ENCODE measurements at places on chromosomes 11 and 22.
A peak's percentile ranks its signal among the peaks of the same experiment; 100 is the strongest.

DNA sequence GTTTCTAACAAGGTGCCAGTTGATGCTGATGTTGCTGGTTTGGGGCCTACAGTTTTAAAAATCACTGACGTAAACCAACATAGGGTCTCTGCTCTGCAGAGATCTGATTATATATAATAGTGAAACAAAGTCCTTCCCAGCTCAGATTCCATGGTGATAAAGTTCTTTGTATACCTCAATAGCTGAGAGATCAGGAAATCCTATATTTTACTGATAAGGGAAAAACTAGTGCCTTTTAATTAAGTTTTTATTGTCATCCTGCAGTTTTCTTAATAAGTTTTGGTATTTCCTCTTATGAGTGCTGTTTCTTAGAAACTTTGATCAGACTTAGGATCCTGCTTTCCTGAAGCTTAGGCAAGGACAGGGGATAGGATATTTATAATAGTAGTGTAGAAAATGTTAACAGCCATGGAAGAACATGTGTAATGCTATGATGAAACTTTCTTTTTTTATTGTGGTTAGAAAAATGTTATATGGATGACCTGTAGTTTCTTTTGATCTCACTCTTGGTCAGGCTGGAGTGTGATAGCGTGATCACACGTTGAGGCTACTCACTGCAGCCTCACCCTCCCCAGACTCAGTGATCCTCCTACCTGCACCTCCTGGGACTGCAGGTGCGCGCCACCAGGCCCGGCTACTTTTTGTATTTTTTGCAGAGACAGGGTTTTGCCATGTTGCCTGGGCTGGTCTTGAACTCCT is 14.1 kb downstream of the CAPRIN1 start:
- peaks cover 6% of the 10 kb centered on the region for H3K4me1 ChIP-seq
- no peak overlapping the region for H3K4me3 ChIP-seq
- H3K36me3 ChIP-seq: no peaks in the 10 kb centered on the region
- no peaks in the 10 kb centered on the region for H3K27me3 ChIP-seq
- DNase-seq: no peak

DNA sequence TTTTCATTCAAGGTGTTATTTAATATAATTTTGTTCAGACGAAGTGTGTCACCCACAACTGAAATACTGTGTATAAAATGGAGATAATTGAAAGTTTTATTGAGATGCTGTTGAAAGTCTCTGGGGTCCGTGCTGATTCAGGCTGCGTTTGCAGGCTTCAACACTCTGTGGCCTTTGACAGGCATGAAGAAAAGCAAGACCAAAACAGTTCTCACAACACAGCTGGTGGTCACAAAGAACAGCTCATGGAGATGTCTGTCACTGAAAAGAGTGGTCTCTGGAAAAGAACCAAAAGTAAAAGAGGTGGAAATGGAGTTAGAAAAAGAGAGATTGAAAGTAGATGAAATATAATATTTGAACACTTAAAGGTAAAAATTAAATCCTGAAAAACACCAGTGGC is 9.8 kb upstream of the MPPED2 start:
- H3K36me3 ChIP-seq: no peaks in the 10 kb centered on the region
- H3K4me3 ChIP-seq: no peak overlapping the region
- no peak overlapping the region for H3K27ac ChIP-seq
- no peaks in the 10 kb centered on the region for H3K4me1 ChIP-seq
- DNase-seq: no peak

- no peaks in the 10 kb centered on the region for H3K27me3 ChIP-seq
- no peaks in the 10 kb centered on the region for H3K36me3 ChIP-seq
- H3K27ac ChIP-seq: no peak overlapping the region
- DNase-seq: no peak
- H3K4me1 ChIP-seq: no peaks in the 10 kb centered on the region
Observed at GRCh38 chr11:76102802-76103201, 103.5 kb downstream of the WNT11 start.

GRCh38 chr11:65404638-65405339 is 17.8 kb upstream of the NEAT1 start:
- no peaks in the 10 kb centered on the region for H3K4me1 ChIP-seq
- no peaks in the 10 kb centered on the region for H3K27me3 ChIP-seq
- H3K36me3 ChIP-seq: peaks cover 18% of the 10 kb centered on the region

DNA sequence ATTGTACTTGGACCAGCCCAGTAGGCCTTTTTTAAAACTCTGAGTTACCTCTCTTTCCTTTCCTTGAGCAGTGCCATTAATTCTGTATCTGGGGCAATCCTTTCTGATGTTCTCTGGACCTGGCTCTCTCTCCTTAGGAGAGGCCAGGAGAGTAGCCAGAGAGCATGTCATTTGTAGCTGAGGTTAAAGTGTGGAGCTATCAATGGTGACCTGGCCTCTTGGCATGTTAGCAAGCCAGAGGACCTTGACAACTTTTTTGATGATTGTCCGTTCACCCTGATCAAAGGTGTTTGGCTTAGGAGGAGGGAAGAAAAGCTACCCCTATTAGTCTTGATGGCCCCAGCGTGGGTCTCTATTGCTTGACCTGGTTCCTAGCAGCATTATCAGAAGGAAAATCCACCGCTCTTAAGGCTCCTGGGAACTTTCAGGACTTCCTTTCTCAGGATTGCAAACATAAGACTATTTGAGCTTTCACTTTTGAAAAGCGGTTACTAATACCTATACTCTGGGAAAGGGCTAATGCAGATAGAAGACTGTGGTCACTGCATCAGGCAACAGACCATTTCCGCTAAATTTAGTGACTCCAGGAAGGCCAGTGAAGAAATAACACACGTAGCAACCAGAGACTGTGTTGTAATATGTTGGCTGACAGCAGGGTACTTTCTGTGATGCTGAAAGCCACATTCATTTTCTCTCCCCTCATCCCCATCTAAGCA is 18.2 kb downstream of the LIMK2 start:
- no peak for DNase-seq
- peak overlapping the region; percentile 89 for H3K27ac ChIP-seq
- no peaks in the 10 kb centered on the region for H3K27me3 ChIP-seq

- no peaks in the 10 kb centered on the region for H3K27me3 ChIP-seq
- H3K4me3 ChIP-seq: no peak overlapping the region
- no peaks in the 10 kb centered on the region for H3K36me3 ChIP-seq
- H3K4me1 ChIP-seq: peaks cover 55% of the 10 kb centered on the region
Observed at GRCh38 chr22:42920101-42920820, 63.2 kb upstream of the ARFGAP3 start.

DNA sequence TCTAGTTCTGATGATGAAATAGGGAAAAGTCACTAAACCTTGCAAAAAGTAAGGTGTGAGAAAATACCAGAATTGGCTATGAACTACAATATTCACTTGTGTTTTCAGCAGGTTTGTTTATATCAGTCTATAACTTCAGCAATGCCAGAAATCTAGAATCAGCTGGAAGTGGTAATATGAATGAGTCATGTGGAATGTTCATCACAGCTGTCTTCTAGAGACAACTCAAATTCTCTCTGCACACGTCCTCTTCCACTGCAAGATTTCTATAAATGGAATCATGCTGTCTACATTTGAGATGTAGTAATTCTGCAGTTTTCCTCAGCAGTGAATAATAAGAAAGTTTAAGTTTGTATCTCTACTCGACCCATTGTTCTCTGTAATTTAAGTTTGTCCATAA is 89.9 kb downstream of the OR4A15 start:
- H3K27ac ChIP-seq: no peak overlapping the region
- no peaks in the 10 kb centered on the region for H3K4me1 ChIP-seq
- no peak overlapping the region for H3K4me3 ChIP-seq
- no peaks in the 10 kb centered on the region for H3K27me3 ChIP-seq
- DNase-seq: no peak

- peak overlapping the region; percentile 93 for H3K4me3 ChIP-seq
- peak; percentile 58 for DNase-seq
- peaks cover 15% of the 10 kb centered on the region for H3K36me3 ChIP-seq
Observed at GRCh38 chr11:65419460-65419771, 3.2 kb upstream of the NEAT1 start.

GRCh38 chr11:8107642-8108041 is 26.6 kb downstream of the TUB start:
- no peak overlapping the region for H3K4me3 ChIP-seq
- no peaks in the 10 kb centered on the region for H3K36me3 ChIP-seq
- H3K27ac ChIP-seq: no peak overlapping the region
- DNase-seq: no peak
- H3K4me1 ChIP-seq: no peaks in the 10 kb centered on the region
- H3K27me3 ChIP-seq: no peaks in the 10 kb centered on the region

GRCh38 chr22:45804986-45805325 is 133.3 kb downstream of the ATXN10 start:
- no peak overlapping the region for H3K4me3 ChIP-seq
- H3K27ac ChIP-seq: no peak overlapping the region
- DNase-seq: no peak
- H3K4me1 ChIP-seq: no peaks in the 10 kb centered on the region
- H3K27me3 ChIP-seq: no peaks in the 10 kb centered on the region
- no peaks in the 10 kb centered on the region for H3K36me3 ChIP-seq

DNA sequence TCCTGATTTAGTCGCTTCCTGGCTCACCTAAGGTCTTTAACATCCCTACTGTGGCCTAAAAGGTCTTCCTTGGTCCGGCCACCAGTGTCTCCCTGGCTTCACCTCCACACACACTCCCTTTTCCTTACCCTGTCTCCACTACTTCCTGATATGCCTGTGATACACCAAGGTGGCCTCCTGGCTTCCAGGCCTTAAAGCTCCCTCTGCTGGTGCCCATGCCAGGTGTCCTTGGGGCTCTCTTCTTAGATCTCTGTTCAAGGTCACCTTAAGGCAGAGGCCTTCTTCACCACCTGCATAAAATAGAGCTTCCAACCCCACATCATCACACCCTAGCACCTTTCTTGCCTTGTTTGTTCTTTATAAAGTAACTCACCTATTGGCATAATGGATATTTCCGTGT is 787.7 kb downstream of the NTM start:
- H3K4me1 ChIP-seq: no peaks in the 10 kb centered on the region
- H3K4me3 ChIP-seq: no peak overlapping the region
- H3K27ac ChIP-seq: no peak overlapping the region
- no peak for DNase-seq

- peak; percentile 72 for DNase-seq
- no peak overlapping the region for H3K27ac ChIP-seq
- no peaks in the 10 kb centered on the region for H3K4me1 ChIP-seq
- H3K27me3 ChIP-seq: no peaks in the 10 kb centered on the region
Observed at GRCh38 chr11:1153951-1154493, 3.7 kb upstream of the MUC5AC start.

DNA sequence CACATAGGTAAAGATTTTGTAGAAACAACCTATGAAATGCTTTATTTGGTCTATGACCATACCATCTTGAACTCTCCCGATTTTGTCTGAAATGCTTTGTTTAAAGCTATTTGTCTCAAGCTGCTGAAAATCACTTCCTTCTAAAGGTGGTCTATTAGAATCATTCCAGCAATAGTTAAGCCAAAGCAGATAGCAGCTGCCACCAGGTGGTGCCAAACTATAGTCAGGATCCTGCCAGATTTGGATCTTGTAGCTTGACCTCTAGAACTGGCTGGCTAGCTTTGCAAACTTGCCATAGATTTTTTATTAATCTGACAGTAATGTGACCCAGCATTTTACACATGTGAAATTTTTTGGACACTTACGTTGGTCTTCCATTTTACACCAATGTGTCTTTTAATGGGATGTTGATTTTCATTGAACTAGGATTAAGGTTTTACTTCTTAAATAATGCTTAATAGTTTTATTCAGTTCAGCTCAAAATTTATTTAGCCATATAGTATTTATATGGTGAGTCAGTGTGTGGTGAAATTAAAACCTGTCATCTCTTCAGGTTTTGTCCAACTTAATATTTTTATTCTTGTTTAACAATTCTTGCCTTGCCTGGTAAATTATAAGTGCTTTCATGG is 19.7 kb downstream of the CTR9 start:
- peaks cover 32% of the 10 kb centered on the region for H3K36me3 ChIP-seq
- H3K27me3 ChIP-seq: no peaks in the 10 kb centered on the region
- H3K4me3 ChIP-seq: no peak overlapping the region
- H3K4me1 ChIP-seq: no peaks in the 10 kb centered on the region

- no peak for DNase-seq
- H3K36me3 ChIP-seq: no peaks in the 10 kb centered on the region
- no peak overlapping the region for H3K4me3 ChIP-seq
- peaks cover 4% of the 10 kb centered on the region for H3K4me1 ChIP-seq
- no peak overlapping the region for H3K27ac ChIP-seq
Observed at GRCh38 chr22:45312856-45313255, 3.1 kb downstream of the FAM118A start.

DNA sequence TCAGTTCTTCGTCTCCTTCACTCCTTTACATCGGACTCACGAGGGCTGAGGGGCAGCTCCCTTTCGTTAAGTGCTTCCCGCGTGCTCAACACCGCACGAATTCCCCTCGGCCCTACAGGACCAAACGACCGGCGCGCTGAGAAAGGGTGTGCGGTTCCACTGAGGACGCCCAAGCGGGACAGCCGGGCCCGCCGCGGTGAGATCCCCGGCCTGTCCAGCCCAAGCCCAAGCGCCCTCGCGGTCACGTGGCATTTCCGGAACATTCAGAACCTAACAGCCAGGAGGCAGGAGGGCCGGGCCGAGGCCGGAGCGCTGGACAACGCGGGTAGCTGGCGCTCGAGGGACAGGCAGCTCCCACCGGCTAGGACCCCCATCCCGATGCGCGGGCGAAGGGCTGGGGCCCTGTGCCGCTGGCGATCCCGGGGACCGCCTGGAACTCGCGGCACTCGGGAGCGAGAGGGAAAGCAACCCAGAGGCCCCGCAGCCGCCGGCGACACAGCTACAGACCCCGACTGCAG is 737 bp upstream of the STIP1 start:
- no peaks in the 10 kb centered on the region for H3K36me3 ChIP-seq
- H3K4me3 ChIP-seq: peak overlapping the region; percentile 69
- H3K27ac ChIP-seq: peak overlapping the region; percentile 99
- DNase-seq: no peak
- no peaks in the 10 kb centered on the region for H3K27me3 ChIP-seq
- H3K4me1 ChIP-seq: peaks cover 50% of the 10 kb centered on the region

- no peaks in the 10 kb centered on the region for H3K27me3 ChIP-seq
- no peak overlapping the region for H3K4me3 ChIP-seq
- no peaks in the 10 kb centered on the region for H3K4me1 ChIP-seq
- no peak for DNase-seq
- no peaks in the 10 kb centered on the region for H3K36me3 ChIP-seq
Observed at GRCh38 chr22:48500471-48501230, 1327.0 kb downstream of the BRD1 start.

DNA sequence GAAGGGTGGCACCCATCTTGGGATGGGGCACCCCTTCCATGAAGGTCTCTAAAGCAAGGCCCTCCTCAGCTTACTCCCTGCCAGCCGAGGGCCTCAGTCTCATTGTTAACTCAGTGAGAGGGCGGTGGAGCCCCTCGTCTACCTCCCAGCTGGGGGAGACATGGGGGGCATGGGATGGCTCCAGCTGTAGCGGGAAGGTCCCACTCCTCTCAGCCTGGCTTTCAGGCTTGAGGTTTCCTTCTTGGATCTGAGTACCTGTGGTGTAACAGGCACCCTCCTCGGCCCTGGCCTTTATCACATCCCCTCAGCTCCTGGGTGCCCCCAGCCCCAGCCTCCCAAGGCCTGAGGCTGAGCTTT is 2.0 kb downstream of the MIF start:
- no peak overlapping the region for H3K4me3 ChIP-seq
- H3K36me3 ChIP-seq: no peaks in the 10 kb centered on the region
- H3K27ac ChIP-seq: no peak overlapping the region
- no peak for DNase-seq
- no peaks in the 10 kb centered on the region for H3K27me3 ChIP-seq
- H3K4me1 ChIP-seq: no peaks in the 10 kb centered on the region

- H3K4me1 ChIP-seq: no peaks in the 10 kb centered on the region
- no peaks in the 10 kb centered on the region for H3K27me3 ChIP-seq
- H3K27ac ChIP-seq: no peak overlapping the region
- no peaks in the 10 kb centered on the region for H3K36me3 ChIP-seq
- no peak overlapping the region for H3K4me3 ChIP-seq
- no peak for DNase-seq
Observed at GRCh38 chr11:125233736-125234275, 69.3 kb downstream of the PKNOX2 start.
